Endothelial cell of umbilical vein (primary cell): ENCODE measurements at places on chromosomes 2 and 18. TPM values are rescaled to one million over a fixed set of nuclear protein-coding genes. Genes with fewer than 3 reads are reported as not detected.
A peak's percentile ranks its signal among the peaks of the same experiment; 100 is the strongest.

DNA sequence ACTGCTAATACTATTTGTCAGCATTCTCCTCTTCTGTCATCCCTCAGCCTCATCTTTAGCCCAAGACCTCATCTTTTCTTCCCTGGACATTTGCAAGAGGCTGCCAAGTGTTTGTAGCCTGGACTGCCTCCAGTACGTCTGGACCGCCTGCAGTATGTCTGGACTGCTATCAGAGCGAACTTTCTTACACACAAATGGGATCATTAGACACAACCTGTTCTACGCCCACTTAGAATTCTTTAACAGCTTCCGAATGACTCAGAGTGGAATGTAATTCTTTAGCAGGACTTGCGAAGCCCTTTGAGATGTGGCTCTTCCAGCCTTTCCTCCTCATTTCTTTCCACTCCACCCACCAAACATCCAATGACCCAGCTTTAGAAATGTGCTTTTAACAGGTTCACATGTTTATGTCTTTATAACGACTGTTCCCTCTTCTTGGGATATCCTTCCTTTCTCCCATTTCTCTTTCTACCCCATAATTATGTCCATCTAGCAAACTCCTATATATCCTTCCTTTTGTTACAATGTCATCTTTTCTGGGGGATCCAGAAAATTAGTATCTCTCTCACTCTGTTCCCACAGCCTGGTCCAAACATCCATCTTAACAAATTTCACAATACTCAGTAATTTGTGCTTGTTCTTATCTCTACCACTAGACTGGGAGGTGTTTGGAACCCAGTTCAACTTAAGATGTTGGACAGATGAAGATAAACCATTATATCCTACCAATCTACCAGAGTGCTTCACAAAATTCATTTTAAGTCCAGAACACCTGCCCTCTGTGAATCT is 171.3 kb upstream of the PGAP1 start:
- DNase-seq = no peak

DNA sequence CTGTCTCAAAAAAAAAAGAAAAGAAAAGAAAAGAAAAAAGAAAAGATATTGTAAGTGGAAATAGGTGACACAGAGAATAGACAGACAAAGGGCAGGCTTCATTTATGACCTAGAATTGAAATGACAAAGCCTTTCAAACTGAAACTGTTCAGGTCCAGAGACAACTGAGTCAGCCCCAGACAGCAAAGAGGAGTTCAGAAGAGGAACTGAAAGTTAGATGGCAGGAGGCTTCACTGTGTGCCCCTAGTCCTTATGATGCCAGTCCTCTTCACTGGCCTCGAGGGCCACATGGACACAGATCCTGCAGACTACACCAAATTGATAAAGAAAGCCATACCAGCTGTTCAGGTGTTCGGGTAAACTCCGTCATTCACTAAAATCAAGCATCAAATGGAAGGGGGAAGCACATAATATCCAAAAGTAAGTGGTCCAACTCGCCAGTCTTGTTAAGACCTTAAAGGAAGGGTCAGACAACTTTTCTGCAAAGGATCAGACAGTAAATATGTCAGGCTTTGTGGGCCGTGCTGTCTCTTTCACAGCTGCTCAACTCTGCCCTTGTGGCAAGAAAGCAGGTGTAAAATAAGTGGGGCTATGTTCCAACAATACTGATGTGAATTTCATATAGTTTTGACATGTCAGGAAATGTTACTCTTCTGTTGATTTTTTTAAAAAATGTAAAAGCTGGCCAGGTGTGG is 231.9 kb upstream of the MGAT5 start:
- DNase-seq = no peak

- no peak for DNase-seq
These were observed 463.7 kb upstream of the RGPD4 start for GRCh38 chr2:107362993-107363392.

GRCh38 chr18:37570336-37570930 is 4.8 kb upstream of the CELF4 start:
- no peak for DNase-seq

GRCh38 chr18:35991696-35992095 is 19.2 kb downstream of the RMP24 start:
- DNase-seq = no peak

GRCh38 chr2:166373951-166374350 is 1.8 kb downstream of the SCN9A start:
- no peak for DNase-seq

- no peak for DNase-seq
These were observed 268.6 kb upstream of the RAB6C start for GRCh38 chr2:129710670-129711495.

DNA sequence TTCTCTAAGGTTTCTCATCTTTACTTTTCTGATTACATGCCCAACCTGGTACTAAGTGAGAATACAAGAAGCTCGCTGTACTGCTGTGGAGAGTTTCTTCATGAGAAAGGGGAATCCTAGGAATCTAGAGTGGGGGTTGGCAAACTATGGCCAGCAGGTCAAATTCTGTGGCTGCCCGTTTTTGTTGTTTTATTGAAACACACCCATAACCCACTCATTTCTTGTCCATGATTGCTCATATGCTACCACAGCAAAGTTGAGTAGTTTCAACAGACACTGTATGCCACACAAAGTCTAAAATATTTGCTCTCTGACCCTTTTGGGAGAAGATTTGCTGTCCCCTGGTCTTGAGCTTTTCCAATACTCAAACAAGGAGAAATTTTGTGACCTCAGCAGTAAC is 58.8 kb downstream of the C2orf74 start:
- DNase-seq = no peak

DNA sequence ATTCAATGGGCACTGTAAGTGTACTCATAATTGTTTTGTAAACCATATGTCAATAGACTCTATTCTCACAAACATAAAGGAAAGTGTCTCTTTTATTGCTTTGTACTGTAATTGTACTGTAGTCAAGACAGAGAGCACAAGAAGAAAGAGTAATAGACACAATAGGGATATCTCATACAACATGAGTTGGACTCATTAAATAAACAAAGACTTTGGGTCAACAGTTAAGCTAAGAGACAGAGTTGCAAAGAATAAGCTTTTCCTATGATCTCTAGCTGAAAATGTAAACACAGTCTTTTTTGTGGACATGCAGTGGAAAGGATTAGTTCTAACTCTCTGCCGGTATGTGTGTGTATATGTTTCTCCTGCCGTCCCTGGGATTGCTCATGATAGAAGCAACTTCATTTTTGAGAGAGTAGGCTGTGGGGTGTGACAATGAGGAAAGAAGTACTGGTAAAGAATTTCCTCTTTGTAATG is 13.9 kb upstream of the KYNU start:
- peak; percentile 76 for DNase-seq

DNA sequence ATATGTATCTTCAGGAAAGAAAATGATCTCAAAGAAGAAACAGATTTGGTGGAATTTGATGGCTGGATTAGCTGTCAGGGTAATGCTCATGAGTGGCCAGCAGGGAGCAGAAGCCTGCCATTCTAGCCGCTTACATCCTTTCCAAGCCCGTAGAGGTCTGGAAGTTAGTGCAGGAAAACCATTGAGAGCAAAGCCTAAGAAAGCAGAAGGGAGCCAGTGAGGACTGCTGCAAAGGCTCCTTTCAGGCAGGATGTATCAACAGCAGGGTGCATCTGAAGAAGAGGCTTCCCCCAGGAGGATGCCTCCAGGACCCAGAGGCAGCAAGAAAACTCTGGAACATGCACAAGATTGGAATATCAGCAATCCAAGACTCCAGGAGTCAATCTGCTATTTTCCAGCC is 22.9 kb upstream of the LBH start:
- peak; percentile 69 for DNase-seq

GRCh38 chr2:131143803-131144202 is 38.7 kb downstream of the PLEKHB2 start:
- DNase-seq = no peak

Gene HRH4
- not detected in 2 replicates for total RNA-seq

Gene GAL3ST2
- 0.23 TPM in 1 of 2 replicates, not detected in the other for total RNA-seq

Gene SLC4A5
- total RNA-seq = 0.97 and 1.2 TPM in 2 replicates

Gene TXNDC2
- not detected in 2 replicates for total RNA-seq

Gene PAX8
- total RNA-seq = 0.22 and 0.28 TPM in 2 replicates

Gene TNFAIP6
- total RNA-seq = not detected in 2 replicates
